AG04450 (cell line): ENCODE measurements at places on chromosomes 6 and 20.

DNA sequence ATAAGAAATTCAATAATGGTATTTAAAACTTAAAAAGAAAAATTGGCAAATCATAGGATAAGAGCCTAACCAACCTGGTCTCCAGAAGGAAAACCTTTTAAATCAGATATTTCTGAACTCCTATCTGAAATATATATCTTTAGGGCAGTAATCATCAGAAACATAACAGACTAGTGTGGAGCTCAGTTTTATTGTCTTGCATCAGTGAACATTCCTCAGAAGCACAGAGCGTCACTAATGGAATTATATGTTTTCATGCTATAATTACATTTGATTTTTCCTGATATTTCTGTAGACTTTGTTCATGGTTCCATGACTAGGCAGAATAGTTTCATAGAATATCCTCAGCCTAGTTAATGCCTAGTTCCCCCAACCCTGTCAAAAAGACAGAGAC, 262.2 kb downstream of the EYA4 start:
- no peak for DNase-seq

DNA sequence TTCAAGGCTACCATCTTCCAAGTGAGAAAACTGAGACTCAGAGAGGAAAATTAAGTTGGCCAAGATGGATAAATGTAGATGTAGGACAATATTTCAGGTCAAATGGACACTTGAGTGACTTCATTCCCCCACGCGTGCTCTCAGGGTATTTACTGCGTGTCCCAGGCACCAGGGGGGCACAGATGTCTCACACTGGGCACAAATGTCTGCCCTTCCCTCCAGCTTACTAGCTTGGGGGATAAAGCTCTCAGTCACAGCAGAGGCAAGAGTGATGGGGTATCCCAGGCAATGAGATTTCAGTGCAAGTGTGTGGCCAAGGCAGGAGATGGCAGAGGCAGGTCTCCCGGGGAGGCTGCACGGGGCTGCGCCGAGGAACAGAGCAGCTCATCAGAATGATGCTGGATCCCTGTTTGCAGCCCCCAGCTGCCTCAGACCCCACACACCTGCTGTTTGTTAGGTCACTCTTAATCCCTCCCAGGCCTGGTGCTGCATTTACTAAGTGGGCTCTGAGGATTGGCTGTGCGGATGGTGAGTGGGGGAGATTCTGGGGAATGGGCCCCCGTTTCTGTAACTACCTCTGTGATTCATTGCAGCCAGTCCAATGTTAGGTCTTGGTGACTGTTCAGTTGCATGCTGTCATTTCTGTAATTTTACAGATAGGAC, 44.1 kb downstream of the PTK7 start:
- no peak for DNase-seq

- no peak for DNase-seq
Measured at GRCh38 chr6:168616816-168617765, 176.1 kb downstream of the SMOC2 start.

GRCh38 chr6:43695215-43695966, 7.8 kb upstream of the MRPS18A start:
- DNase-seq: no peak

GRCh38 chr20:62238569-62239277, 402 bp downstream of the OSBPL2 start:
- no peak for DNase-seq
